Stimulated activated CD4-positive, alpha-beta T cell treated with anti-CD3 and anti-CD28 coated beads, Interleukin-4, amount 100 ng/mL, for 24 hours (primary cell): ENCODE measurements at places on chromosomes 12 and 14.

GRCh38 chr12:127133675-127134335, 1133.2 kb upstream of the TMEM132C start:
- DNase-seq: no peak

DNA sequence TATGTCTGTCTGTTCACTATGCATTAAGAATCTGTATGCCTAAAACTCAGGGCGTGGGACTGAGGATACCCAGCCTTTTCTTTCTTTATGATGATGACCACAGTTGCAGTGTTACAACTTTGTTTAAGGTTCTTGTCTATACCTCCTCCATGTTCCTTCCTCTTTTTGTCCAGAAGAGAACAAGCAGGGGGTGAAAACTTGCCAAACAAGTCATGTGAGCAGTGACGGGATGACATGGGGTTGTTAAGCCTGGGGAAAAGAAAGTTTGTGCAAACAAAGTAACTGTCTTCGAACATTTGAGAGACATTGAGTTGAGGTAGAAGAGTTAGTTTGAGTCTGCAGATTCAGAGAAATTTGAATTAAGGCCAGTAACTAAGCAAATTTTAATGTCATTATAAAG, 505.5 kb downstream of the NPAS3 start:
- DNase-seq: no peak

DNA sequence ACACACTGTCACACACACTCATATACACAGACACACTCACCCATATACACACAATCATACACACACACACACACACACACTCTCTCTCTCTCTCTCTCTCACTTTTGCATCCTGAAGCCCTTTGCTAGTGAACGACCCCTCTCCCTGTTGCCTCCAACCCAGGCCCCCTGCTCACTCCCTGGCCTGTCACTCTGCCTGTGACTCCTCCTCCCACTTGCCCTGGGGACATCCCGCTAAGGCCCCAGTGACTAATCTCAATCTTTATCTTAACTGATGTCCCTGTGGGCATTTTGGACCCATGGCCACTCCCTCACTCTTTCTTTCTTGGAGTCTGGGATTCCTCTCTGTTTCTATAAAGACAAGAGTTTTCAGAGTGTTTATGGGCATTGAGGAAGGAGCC, 10.9 kb upstream of the DLK1 start:
- no peak for DNase-seq

DNA sequence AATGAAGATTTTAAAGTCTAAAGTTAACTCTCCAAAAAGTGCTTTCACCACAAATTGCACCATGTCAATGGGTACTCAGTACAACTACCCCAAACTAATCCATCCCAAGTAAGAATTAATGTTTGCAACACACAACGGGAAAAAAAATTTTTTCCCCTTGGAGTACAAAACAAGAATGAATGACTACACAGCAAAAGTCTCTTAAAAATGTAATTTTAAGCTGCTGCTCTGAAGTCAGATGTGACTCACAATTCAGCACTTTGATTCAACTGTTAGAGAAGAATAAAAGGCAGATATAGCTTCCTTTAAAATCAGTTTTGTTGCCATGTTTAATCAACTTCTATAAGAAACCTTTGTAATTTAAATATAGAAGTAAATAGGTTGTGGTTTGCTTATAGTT, 42.5 kb upstream of the VPS33A start:
- no peak for DNase-seq

- peak; percentile 40 for DNase-seq
Observed at GRCh38 chr12:13173012-13173932, 23.3 kb upstream of the EMP1 start.

GRCh38 chr12:86015026-86015425, 140.9 kb downstream of the NTS start:
- no peak for DNase-seq

- DNase-seq: no peak
Observed at GRCh38 chr12:29943683-29944082, 159.9 kb upstream of the TMTC1 start.

DNA sequence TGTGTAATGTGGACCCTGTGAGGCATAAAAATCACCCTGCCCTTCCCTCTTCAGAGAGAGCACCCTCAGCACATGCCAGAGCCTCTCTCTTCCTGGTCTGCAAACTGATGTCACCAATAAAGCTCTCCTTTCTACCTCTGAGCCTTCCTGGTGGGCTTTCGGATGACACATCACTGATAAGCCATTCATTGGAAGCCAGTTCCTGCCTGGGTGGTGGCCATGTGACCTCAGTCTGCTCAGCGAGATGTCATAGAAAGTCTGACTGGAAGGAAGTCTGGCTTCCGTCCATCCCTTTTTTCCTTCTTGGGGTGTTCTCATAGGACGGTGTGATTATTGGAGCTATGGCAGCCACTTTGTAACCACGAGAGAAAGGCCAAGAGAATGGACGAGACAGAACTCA, 95.7 kb downstream of the PIWIL1 start:
- DNase-seq: no peak

GRCh38 chr12:83145325-83145840, 458.7 kb downstream of the TMTC2 start:
- DNase-seq: no peak

GRCh38 chr12:79296133-79296532, 394.6 kb downstream of the PAWR start:
- DNase-seq: no peak

DNA sequence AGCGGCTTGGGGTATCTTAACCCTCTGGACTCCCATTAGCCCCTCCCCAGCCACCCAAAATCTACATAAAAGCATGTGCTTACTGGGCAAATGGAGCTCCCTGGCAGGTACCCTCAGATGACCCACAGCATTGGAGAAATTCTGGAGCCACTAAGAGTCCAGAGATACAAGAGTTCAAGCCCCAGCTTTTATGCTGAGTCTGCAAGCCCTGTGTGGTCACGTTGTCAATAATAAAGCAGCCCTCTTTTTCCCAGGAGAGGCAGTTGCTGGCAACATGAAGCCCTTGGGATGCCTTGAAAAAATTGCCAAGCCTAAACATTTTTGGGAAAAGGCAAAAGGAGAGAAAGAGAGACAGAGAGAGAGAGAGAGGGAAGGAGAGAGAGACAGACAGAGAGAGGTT, 83.4 kb downstream of the RBM19 start:
- no peak for DNase-seq

DNA sequence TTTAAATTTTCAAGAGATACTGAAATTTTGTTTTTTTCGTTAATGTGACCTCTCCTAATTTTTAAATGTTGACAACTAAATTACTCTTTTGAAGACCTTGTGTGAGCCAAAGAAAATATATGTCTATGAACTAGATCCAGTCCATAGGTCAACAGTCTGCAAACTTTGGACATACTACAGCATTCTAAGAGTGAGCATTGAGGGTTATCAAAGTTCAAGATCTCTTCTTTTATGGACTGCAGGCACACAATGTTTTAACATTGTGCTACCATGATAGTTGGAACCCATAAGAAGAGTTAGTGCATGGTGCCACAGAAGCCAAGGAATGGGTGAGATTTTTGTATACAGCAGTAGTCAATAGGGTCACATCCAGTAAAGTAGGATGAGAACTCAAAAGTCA, 43.0 kb upstream of the ACSS3 start:
- DNase-seq: no peak

DNA sequence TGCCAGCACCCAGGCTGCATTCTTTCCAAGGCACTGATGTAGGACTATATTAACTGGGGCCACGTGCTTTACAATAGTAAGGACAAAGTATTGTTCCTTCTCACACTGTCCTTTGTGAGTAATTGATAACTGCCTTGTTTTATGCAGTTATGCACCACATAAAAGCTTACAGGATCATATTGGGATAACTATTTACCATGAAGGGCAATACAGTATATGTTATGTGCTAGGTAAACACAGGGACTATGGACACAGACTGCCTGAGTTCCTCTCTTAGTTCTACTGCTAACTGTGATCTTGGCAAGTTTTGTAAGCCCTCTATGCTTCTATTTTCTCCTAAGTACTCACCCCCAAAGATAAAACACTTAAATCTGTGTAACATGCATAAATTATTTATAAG, 183.7 kb downstream of the NOVA1 start:
- no peak for DNase-seq

DNA sequence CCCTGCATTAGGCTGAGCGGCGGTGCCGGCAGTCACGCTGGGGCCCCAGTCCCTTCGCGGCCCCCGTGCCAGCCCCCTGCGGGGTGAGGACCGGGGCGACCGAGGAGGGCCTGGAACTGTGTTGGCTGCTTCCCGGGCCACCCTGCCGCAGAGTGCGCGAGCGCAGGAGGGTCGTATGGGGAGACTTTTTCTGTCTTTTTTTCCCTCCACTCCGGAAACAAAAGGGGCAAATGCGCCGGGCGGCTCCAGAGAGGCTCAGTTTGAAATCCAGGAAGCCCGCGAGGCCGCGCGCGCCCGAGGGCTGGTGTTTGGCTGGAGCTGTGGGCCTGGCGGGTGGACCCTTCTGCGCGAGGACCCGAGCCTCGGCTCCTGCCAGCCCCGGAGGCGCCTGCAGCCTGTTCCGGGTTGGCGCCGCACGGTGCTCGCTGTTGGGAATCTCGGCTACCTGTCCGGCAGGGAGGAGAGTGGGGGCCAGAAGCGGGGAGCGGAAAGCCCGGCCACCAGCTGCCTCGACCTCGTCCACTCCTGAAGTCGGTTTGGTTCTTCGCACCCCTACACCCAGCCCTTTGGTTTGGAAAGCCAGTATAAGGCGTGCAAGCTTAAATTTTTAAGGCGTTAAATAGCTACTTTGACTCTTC, 638 bp downstream of the PLEKHG3 start:
- no peak for DNase-seq

DNA sequence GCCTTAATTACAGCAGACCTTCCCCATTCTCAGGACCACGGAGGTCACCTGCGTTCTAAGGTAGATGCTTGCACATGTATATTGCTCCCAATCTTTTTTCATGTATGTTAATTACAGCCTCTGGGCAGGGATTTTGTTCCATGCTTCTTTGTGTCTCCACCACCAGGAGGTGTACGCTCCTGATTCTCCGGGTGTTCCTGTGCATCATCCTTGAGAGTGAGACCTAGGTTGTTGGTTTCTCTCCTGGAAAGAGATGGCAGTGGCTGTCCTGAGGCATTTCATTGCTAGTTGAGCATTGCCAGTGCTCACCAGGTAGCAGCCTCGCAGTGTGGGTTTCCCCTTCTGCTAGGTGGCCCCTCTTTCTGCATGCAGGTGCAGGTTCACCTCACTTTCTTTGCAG, 52.8 kb downstream of the KCNK13 start:
- DNase-seq: no peak

GRCh38 chr12:52795694-52796428, at the start of gene KRT3:
TSS of gene KRT3 (minus strand) at chr12:52796117. CDS start at chr12:52796042, 75 bp downstream.
- no peak for DNase-seq

GRCh38 chr14:96038920-96039632, at the start of gene C14orf132:
TSS of gene C14orf132 (plus strand) at chr14:96039362. CDS start at chr14:96039501, 139 bp downstream.
- DNase-seq: peak; percentile 56

DNA sequence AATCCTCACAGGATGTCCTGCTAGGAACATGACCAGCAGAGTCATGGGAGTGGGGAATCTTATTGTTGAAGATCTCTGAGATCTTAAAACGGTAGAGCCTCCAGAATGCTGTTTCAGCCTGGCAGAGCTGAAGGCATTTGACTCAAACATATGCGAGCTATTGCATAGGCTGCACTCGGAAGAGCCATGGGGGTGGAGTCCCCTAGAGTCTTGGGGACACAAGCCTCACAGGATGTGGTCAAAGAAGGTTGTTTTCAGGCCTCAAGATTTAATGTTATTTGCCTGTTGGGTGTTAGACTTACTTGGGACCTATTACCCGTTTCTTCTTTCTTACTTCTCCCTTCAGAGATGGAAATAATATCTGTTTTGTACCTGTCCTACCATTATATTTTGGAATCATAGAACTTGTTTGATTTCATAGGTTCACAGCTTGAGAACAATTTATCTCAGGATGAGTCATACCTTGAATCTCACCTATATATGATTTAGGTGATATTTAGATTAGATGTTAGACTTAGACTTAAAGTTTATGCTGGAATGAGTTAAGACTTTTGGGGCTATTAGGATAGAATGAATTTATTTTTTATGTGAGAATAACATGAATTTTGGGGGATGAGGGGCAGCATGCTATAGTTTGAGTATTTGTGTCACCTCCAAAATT, 172.2 kb upstream of the ATP2B1 start:
- peak; percentile 29 for DNase-seq

DNA sequence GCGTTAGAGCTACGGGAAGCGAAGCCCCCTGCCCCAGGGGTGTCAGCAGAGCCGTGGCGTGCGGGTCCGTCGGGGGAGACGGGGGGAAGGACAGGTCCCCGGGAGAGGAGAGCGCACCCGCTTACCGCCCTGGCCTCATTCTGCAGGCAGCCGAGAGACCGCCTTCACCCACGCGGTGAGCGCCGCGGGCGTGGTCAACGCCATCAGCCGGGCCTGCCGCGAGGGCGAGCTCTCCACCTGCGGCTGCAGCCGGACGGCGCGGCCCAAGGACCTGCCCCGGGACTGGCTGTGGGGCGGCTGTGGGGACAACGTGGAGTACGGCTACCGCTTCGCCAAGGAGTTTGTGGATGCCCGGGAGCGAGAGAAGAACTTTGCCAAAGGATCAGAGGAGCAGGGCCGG, 10.5 kb downstream of the WNT5B start:
- DNase-seq: no peak

- no peak for DNase-seq
Observed at GRCh38 chr12:92136965-92137721, 8.5 kb downstream of the BTG1 start.

GRCh38 chr14:87940382-87940781, 52.6 kb downstream of the GALC start:
- no peak for DNase-seq

DNA sequence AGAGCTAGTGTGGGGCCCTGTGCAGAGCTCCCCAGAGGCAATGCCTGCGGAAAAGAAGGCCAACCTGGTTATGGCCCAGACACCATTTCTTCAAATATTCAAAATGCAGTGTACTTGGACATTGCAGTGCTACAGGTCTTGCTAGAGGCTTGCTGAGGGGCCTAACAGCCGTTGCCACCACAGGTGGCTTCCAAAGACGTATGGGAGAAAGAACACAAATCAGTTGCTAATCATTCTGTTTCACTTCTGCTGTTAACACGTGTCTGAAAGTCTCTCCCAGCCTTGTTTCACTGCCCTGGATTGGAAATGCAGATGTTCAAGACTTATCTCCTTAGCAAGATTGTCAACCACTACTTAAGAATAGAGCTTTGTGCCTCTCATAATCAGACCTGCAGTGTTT, 925.9 kb downstream of the GALC start:
- no peak for DNase-seq

- no peak for DNase-seq
Observed at GRCh38 chr12:39467432-39467870, 24.5 kb upstream of the KIF21A start.

GRCh38 chr14:98700748-98701147, 571.2 kb downstream of the BCL11B start:
- no peak for DNase-seq

- no peak for DNase-seq
Observed at GRCh38 chr12:128474916-128475315, 207.9 kb downstream of the TMEM132C start.
